ENCODE measurements at places on chromosomes 7 and 10. TPM values are rescaled to one million over a fixed set of nuclear protein-coding genes. Genes with fewer than 3 reads are reported as not detected.

Gene GPR85
- 0.60 TPM for total RNA-seq

Gene ATP6V0A4
- total RNA-seq: 0.08 TPM

Gene CRHR2
- total RNA-seq: not detected

Gene FOXL3
- total RNA-seq: not detected

Gene AKR1D1
- not detected for total RNA-seq

Gene FAM170B
- not detected for total RNA-seq

All from smooth muscle cell of the coronary artery (primary cell).